ENCODE measurements at places on chromosomes 6 and 20. TPM values are rescaled to one million over a fixed set of nuclear protein-coding genes. Genes with fewer than 3 reads are reported as not detected.

DNA sequence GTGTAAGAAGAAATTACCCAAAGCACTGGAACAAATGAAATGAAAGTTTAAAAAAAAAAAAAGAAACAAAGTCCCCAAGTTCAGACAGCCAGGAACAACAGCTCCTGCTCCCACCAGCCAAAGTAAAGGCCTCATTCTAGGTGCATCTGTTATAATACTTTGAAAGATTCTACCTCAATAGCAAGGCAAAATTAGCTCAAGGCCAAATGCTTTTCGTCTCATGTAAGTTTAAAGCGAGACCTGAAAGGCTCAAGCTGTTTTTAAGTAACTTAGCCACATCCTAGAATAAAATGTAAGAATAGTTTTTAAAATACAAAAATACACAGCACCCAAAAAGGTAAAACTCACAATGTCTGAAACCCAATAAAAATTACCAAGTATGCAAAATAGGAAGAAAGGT, 64.7 kb downstream of the TASP1 start:
- no peak for DNase-seq

GRCh38 chr6:142633317-142633716, 311.7 kb downstream of the HIVEP2 start:
- no peak for DNase-seq

- no peak for DNase-seq
Measured at GRCh38 chr6:108883172-108883571, 35.0 kb downstream of the ARMC2 start.

CD83 gene
- total RNA-seq, result 0.29 TPM

DNA sequence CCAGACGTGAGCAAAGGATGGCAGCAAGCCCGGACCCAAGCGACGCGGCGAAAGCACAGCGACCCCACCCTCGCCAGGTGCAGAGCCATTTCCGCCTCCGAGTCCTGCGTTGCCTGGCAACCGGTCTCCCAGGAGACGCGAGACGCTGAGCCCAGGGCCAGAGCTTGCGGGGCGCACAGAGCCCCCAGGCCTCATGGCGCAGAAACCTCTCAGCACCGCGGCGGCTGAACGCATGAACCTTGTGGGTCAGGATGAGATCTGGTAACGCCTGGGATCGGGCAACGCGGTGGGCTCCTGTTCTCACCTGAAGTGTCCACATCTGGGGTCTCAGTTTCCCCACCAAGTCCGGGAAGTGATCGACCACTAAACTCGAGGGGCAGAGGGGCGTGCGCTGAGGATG, 77.7 kb downstream of the ANKRD60 start:
- peak; percentile 68 for DNase-seq

GRCh38 chr6:137864812-137865508, 2.1 kb upstream of the TNFAIP3 start:
- no peak for DNase-seq

- no peak for DNase-seq
Measured at GRCh38 chr6:149483849-149484655, 762 bp downstream of the ZC3H12D start.

DNA sequence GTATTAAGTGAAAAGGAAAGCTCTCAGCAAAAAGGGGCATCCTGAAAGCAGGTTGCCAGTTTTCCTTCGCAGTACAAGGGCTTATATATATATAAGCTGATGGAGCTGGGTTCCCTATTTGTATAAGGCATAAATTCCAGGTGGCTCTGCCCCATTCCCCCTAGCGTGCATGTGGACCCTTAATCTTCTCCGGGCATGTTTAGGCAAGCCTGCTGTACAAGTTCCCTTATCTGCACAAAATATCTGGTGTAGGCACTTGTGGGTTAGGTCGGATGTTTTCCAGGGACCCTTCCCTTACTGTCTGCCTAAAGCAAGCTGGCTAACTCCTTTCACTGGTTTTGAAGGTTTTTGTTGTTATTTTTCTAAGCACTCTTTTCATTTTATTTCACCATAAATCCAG, 140.7 kb downstream of the FUT9 start:
- DNase-seq, result peak; percentile 4

PSMB9 gene
- 5.8 TPM for total RNA-seq

Data from stomach (tissue), 19 donors.